A172 (cell line): ENCODE measurements at places on chromosomes 11 and 22.
A peak's percentile ranks its signal among the peaks of the same experiment; 100 is the strongest.

DNA sequence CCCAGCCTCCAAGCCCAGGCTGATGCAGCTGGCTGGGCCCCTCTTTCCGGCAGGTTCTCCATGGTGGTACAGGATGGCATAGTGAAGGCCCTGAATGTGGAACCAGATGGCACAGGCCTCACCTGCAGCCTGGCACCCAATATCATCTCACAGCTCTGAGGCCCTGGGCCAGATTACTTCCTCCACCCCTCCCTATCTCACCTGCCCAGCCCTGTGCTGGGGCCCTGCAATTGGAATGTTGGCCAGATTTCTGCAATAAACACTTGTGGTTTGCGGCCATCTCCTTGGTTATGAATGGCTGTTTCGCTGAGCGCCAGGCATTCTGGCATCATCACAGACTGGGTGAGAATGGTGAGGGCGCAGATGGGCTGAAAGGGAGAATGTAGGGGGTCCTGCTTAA, 3.6 kb downstream of the PRDX5 start:
- peak; percentile 63 for DNase-seq

- no peak for DNase-seq
Measured at GRCh38 chr11:128359515-128359914, 227.8 kb downstream of the ETS1 start.

- DNase-seq, result no peak
Measured at GRCh38 chr22:26168330-26168851, 871 bp upstream of the SEZ6L start.

DNA sequence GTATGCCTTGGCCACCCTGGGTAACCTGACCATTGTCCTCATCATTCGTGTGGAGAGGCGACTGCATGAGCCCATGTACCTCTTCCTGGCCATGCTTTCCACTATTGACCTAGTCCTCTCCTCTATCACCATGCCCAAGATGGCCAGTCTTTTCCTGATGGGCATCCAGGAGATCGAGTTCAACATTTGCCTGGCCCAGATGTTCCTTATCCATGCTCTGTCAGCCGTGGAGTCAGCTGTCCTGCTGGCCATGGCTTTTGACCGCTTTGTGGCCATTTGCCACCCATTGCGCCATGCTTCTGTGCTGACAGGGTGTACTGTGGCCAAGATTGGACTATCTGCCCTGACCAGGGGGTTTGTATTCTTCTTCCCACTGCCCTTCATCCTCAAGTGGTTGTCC, 2.7 kb downstream of the OR51D1 start:
- DNase-seq, result no peak

DNA sequence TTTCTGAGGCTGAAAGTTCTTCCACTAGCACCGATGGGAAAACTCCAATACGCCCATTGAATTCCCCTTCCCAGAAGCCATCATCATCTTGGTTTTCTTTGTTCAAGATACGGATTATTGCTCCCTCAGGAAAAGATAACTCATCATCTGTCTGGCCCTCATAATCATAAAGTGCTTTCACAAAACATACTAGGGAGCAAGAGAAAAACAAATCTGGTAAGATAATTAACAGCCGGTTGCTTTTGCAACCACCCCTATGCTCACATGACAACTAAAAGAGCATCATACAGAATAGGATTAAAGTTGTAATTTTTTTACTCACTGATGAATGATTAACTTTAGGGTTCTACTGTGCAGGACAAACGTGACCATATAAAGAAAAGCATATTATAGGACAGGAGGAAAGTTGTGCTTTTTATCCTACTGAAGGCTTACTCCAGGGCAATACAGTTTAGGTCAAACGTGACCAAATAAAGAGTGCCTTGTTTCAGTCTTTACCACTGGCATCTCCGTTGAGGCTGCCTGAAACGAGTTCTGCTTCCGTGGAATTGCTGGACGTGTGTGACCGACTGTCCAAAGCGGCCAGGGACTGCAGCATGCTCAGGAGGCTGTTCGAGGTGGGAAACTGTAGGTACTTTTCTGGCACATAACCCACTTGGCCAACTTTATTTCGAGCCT, 28.6 kb downstream of the ATG16L2 start:
- no peak for DNase-seq

DNA sequence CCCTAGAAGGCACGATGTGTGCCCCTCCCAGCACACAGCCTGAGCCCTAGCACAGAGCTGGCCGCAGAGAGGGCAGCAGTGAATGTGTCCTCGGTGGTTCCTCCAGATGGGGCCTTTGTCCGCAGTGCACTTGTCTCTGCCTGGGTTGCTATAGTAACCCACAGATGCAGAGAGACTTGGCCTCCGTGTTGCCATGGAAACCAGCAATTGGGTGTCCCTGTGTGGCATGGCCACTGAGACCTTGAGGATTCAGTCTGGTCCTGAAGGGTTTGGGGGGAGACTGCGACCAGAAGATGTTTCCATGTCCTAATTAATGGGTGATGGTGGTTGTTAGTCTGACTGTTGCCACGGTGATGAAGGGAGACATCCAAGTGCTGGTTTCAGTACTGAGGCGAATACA, 42.6 kb upstream of the TUB start:
- no peak for DNase-seq

- DNase-seq, result no peak
Measured at GRCh38 chr11:112172362-112172994, 2.8 kb upstream of the BCO2 start.

DNA sequence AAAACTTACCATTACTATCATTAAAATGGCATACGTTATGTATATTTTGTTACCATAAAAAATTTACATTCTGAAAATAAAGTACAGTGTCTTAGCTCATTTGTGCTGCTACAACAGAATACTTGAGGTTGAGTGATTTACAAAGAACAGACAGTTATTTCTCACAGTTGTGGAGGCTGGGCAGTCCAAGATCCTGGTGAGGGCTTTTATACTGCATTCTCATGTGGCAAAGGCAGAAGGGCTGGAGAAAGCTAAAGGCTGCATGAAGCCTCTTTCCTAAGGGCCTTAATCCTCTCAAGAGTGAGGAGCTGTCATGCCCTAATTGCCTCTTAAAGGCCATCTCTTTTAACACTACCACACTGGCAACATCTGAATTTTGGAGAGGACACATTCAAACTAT, 13.3 kb downstream of the GGTLC2 start:
- DNase-seq, result no peak

GRCh38 chr11:60905047-60905446, 1.3 kb downstream of the PRPF19 start:
- DNase-seq, result no peak

DNA sequence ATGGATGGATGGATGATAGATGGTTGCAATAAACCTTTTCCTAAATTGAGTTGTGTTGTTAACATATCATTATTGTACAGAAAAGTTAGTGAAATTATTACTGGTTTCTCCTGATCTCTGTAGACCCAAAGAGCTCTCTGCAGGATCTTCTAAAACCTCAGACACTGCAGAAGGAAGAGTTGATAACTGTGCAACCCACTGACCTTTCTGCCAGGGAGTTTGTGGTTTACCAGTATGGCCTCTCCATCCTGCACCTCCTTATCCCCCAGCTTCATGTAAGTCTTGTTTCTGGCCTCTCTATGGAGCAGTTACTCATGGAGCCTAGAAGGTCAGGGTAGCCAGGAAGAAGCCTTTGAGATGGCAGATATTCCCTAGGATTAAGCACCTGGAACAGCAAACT, 45.6 kb downstream of the BTG4 start:
- no peak for DNase-seq

- DNase-seq, result no peak
Measured at GRCh38 chr22:17921871-17922821, 102.2 kb downstream of the MICAL3 start.

DNA sequence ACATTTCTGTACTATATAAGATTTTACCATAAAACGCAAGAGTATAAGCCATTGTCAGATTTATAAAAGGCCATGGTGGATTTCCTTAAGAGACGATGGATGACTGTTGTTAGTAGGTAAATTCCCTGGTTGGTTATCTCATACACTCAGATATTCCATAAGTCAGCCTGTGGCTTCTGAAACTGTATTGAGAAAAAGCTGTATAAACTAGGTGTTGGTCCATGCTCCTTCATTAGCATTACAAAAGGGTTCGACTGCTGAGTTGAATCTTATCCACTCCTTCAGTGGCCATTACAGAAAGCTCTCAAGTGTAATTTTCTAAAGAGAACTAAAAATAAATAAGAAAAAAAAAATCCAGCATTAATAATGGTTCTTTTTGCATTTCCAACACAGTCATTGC, 5.3 kb downstream of the GRAP2 start:
- no peak for DNase-seq

DNA sequence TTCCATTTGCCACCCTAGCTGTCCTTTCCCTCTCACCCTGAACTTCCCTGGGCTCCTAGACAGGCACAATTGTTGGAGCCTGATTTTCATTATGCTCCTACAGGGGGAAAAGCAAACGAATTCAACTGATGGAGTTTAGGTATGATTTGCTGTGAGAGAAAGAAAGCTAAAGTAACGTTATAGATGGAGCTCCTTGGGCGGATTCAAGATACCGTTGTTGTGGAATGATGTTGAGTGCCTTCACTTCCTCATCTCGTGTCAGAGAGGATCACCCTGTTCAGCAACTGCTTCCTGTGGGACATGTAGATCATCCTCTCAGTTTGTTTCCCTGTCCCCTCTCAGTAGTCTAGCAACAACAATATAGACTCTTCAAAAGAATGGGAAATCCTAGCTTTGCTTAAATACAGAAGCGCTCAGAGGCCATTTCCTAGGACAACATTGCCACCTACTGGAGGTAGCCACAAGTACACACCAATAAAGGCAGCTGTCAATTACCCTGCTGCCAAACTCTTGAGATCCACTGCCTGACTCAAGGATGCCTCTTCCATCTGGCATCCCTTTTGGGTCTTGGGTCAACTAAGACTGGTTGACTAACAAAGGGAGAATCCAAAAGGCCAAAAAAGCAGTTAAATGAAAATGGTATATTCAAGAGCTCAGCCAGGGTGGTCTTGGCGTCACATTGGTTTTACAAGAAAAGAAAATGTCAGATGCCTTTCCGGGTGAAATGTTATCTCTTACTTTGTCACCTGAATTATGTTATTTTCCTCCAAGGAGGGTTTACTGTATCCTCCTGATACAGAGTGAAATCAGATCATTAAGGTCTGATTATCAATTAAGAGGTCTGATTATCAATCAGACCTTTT, 13.5 kb upstream of the DTX4 start:
- DNase-seq, result peak; percentile 45

- no peak for DNase-seq
Measured at GRCh38 chr11:45298718-45299117, 12.6 kb upstream of the SYT13 start.

- DNase-seq, result no peak
Measured at GRCh38 chr11:109480251-109480650, 58.3 kb downstream of the C11orf87 start.

- DNase-seq, result no peak
Measured at GRCh38 chr11:70032943-70033710, 45.0 kb upstream of the ANO1 start.

- DNase-seq, result no peak
Measured at GRCh38 chr11:68812526-68812925, 29.2 kb downstream of the CPT1A start.

DNA sequence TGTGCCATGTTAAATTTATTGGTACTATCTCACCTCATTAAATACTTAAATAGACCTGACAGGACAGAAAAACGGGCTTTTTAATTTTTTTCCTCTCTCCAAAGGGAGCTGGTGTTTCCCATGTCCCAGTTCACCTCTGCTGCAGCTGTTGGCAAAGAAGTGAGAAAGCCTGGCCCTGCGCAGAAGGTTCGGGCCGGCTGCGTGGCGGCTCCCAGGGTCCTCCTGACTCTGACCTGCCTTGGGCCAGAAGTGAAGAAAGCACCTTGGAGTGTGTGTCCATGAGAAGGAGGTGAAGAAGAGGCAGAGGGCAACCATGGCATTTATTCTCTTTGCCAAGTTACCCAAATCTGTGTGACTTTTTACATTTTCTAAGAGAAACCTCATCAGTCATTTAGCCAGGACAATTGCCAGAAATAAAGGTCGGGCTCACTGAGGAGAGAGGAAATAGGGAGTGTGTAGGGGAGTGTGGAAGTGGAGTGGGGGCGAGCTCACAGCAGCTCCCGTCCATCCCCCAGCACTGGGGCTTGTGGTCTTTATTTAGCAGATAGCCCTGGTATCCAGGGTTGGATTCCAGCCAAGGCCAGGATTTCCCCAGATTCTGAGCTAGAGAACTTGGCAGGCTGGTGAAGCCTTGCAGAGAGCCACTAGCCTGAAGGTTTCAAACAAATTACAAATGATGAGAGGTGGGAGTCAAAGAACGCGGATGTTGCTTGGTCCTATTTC, 102.4 kb upstream of the CADM1 start:
- no peak for DNase-seq

DNA sequence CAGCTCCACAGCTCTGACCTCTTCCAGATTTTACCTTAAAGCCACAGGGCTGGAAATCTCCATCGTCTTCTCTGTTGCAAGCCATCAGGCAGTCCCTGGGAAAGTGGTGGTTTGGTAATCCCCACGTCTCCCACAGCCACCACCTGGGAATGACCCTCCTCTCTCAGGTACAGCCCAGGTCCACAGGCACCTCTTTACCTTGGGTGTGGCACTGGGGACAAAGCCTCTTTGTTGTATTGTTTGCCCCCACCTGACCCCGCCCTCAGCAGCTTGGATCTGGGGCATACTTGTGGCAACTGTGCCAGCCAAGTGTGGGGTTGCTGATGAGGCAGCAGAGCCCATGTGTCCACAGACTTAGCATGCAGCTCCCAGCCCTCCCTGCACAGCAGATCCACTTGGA, 77.6 kb downstream of the LRRC32 start:
- no peak for DNase-seq

DNA sequence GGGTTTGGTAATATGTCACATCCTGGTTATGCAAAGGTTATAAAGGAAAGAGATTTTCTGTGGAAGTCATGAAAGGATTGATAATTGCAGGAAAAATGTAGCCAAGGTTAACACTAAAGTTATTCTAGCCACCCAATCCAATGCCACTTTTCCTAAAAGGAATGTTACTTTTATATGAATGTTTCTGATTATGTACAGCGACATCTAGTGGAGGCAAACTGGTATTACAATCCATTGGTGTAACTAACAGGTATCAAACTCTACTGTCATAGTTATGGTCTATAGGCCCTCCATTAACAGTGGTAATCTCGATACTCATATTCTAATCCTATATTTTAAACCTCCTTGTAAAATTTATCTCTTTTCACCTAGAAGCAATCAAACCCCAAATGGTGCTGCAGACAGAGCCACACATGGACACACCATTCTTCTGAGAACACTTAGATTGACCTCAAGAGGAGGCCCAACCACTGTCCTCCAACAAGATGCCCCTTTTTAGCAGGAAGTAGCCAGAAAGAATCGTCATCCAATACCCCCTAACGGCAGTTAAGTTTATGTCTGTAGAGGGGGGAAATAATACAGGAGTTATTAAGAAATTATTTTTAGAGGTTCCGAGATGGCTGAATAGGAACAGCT, 74.9 kb upstream of the RAG2 start:
- peak; percentile 48 for DNase-seq

DNA sequence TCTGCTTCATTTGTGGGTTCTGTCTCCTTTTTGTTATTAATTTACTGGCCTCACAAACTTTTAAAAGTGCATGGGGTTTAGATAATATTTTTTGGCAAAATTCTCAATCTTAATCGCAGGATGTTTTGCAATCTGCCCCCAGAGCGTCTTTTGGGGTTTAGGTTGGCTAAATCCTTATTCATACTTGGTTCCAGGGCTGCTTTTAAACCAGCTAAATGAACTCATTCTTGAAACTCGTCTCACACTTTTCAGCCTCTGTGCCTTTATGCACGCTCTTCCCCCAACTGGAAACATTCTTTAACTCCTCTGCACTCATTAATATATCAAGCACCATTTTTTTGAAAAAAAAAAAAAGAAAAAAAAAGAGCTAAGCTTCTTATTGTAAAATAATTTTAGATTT, 131.7 kb downstream of the KIF18A start:
- no peak for DNase-seq

GRCh38 chr11:122668562-122669090, 13.1 kb downstream of the UBASH3B start:
- peak; percentile 71 for DNase-seq
